ENCODE measurements at places on chromosomes 13 and 19.

- no peak for DNase-seq
Measured at GRCh38 chr13:27403203-27403678, 21.2 kb upstream of the GTF3A start.

DNA sequence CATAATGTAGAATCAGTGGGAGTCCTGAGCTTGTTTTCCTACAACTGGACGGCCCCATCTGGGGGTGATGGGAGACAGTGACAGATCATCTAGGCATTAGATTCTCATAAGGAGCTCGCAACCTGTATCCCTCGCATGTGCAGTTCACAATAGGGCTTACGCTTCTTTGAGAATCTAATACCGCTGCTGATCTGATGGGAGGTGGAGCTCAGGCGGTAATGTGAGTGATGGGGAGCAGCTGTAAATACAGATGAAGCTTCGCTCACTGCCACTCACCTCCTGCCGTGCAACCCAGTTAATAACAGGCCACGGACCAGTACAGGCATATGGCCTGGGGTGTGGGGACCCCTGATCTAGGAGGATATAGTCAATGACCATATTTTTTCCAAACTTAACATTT is 38.8 kb downstream of the RCBTB1 start:
- no peak for DNase-seq

GRCh38 chr13:27271570-27272096 is 1.0 kb downstream of the RASL11A start:
- no peak for DNase-seq

GRCh38 chr13:91146601-91147000 is 200.9 kb upstream of the MIR17HG start:
- DNase-seq: no peak

DNA sequence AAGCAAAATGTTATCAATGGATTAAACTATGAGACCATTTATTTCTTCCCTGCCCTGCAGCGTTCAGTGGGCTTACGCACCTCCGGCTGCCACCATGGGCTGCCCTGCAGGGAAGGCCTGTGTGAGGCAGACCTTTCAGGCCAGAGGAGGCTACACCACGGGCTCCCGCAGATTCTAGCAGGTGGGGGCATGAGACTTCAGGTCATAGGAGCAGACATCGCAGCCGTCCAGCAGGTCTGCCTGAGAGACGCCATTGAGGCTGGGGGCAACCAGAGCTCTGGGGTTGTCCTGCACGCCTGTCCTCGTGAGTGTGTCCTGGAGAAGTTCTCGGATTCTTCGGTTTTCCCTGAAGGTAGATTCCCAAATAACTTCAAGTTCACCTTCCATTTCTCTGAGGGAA is 9.4 kb upstream of the SLC7A9 start:
- no peak for DNase-seq
